ENCODE measurements at places on chromosomes 1 and 21.
A peak's percentile ranks its signal among the peaks of the same experiment; 100 is the strongest.

DNA sequence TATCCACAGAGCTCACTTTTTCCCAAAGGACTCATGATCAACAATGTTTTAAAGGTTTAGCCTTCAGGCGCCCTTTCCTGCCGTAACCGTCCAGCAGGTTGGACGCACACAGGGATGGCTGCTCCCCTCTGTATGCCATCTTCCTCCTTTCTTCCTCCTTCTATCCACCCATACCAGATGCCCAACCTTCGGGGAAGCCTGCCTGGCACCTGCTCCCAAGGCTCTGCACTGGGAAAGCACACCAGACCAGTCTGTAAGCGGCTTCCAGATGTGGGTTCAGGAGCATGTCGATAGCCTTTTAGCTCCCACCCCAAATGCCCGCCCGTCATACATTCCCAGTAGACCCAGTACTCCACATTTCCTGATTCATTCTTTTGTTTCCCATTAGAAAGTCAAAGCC, 52.9 kb downstream of the STUM start:
- no peak for DNase-seq

DNA sequence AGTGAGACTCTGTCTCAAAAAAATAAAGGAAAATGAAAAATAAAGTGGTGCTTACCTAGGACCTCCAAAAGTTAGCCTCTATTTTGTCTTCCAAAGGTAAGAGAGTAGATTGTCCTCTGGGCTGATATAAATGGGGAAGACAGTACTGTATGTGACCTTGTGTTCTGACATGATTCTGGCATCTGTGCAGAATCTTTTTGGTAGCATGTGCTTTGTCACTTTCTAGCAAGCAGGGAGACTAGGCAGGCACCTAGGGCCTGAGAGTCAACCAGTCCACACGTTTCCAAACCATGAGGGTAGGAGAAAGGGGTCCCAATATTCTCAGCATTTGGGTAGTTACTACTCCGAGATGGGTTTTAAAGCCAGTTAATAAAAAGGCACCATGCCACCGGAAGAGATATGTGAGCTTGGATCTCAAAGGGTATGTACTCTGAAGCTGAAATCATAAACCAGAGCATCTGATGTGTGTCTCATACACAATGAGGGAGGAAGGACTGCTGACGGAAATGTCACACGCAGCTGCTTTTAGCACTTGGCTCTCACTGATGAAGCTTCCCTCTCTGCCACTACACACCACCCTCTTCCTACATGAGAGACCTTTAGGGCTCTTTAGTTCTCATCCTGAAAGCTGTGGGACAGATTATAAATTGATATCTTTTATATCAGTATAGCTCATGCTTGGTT, 27.0 kb upstream of the SLC16A1 start:
- DNase-seq, result no peak

DNA sequence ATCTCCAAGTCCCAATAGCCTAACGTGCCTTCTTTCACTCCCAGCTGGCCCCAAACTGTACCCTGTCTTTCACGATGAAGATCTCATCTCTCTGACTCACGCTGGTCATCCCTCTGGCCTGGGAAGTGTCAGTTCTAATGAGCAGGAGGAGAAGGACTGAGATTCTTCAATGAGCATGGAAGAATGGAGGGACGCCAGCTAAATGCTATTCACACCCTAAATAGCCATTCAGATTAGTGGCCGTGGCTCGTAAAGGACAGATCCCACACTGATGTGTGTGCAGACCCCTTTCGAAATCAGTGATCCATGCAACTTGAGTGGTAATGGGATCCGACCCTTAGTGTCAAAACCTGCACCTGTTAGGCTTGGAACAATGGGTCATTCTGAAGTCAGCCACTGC, 75.9 kb upstream of the SMYD2 start:
- no peak for DNase-seq

GRCh38 chr21:38675182-38675824, 130.4 kb upstream of the ETS2 start:
- no peak for DNase-seq

DNA sequence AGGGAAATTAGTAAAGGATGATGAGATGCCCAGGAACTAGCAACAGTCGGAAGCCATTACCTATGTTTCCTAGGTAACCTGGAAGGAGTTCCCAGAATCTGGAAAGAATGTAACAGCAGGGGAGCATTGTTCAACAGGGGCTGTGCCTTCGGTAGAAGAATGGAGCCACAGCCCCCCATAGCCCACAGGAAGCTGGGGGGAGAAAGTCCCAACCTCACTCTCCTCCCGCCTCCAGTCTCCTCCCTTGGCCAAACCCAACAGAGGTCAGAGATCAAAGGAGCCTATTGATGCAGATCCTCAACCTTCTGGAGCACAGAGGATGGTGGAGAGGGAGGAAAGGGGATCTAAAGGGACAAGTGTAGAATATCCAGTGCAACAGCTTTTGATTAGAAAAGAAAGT, 131.5 kb upstream of the SLC44A3 start:
- DNase-seq, result no peak

DNA sequence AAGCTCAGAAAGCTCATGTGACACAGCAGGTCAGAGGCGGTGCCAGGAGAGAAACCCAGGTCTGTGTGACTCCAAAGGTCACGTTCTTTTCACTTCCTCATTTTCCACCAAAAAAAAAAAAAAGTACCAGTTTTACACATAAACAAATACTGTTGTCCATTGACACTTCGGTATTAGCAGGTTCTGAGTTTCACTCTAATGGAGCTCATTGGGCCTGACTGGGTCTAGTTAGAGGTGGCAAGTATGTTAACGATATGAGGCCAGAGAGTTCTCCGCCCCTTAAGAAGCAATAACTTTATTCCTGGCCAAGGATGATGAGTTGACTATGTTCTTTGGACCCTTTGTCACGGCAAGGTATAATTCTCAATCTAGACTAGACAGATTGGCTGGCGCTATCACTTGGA, 30.0 kb upstream of the SDE2 start:
- DNase-seq, result peak; percentile 41

- no peak for DNase-seq
Measured at GRCh38 chr1:199205740-199206441, 567.1 kb downstream of the PTPRC start.

DNA sequence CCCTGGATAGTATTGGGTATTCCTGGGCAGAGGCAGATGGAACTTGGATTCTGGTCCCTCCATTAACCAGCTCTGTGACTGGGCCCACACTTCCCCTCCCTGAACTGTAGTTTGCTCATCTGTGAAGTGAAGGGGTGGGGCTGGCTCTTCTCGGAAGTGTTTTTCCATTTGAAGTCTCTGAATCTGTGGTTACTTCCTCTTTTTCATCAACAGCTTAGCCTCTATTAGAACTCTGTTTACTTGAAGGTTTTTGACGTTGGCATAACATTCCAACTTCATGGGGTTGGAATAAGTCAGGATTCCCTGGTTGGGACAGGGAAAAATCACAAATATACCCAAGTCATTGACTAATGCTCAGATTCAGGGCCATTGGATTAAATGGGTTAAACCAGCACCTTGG, 3.6 kb downstream of the KIAA0040 start:
- DNase-seq, result no peak

DNA sequence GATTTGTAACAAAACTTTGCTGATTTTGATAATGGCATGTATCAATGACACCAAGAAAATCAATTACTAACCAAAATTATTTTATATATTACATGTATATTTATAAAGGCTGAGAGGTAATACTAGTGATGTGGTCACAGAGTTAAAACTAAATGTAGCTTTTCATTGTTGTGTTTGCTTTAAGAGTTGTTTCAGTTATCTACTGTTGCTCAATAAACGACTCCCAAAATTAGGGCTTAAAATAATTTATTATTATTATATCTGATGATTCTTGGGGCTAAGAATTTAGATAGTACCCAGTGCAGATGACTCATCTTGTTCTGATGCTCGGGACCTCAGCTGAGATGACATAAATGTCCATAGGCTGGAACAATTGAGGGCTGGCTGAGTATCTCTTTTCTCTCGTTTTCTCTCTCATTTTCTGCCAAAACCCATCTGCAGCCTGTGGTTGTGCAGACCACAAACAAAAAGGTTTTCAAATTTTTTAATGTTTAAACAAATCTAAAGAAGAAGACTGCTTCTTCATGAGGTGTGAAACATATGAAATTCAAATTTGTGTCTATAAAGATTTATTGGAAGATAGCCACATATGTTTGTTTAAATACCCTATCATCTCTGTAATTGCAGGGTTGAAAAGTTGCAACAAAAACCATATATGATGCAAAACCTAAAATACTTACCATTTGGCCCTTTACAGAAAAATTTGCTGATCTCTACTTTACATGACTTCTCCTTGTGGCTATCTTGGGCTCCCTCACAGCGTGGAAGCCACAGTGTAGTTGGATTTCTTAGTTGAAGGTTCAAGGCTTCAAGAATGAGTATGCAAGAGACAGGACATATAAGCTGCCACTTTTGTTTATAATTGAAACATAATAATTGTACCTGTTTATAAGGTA, 14.8 kb upstream of the PTPRC start:
- DNase-seq, result no peak

- peak; percentile 89 for DNase-seq
Measured at GRCh38 chr1:83901547-83902155, 97.3 kb downstream of the TTLL7 start.

DNA sequence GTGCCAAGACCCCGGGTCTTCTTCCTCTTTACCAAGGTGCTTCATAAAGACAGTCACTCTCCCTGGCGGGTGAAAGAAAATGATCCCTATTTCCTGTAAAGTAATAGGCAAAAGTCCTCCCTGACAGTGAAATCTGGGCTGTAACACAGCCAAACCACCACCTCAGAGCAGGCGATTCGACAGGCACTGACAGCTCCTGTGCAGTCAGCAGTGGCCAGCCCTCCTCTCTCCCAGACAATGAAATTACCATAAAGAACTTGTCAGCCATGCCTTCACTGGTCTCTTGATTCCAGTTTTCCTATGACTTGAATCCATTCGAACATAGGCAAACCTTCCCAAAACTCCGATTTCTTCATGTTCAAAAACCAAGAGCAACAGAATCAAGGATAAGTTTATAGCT, 492.2 kb upstream of the DAB1 start:
- no peak for DNase-seq

- no peak for DNase-seq
Measured at GRCh38 chr1:78297836-78298235, 192.9 kb upstream of the PTGFR start.

DNA sequence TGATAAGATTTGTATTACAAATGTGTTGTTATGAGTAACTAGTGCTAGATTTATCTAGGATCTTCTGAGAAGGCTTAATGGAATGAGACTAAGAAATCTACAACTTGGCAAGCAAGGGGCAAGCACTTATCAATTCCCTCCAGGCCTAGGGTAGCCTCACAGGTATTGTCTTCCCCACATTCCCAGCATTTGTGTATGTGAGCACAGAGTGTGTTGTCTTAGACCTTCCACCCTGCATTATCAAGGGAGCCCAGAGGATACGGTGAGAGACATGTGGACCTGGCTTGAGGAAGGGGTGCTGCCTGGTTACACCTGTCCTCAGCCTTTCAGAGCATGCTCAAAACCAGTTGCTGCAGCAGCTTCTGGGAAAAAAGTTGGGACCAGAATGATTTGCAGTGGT, 327.2 kb downstream of the MRPL39 start:
- no peak for DNase-seq

DNA sequence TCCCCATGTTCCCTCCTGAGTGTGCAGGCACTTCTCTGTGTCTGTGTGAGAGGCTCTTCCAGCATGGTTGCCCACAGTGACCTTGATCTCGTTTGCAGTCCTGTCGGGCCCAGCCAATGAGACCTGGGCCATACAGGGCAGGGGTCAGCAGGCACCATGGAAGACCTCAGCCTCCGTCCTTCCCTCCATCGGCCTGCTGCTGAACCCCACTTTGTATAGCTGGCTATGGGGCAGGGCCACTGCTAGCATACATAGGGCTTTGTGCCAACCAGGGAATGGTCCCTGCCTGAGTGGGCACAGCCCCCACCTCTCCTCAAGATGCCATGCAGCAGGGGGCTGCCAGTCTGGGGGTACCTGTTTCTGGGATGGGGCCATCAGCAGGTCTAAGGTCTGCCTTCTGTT, 3.8 kb downstream of the C1orf35 start:
- no peak for DNase-seq

DNA sequence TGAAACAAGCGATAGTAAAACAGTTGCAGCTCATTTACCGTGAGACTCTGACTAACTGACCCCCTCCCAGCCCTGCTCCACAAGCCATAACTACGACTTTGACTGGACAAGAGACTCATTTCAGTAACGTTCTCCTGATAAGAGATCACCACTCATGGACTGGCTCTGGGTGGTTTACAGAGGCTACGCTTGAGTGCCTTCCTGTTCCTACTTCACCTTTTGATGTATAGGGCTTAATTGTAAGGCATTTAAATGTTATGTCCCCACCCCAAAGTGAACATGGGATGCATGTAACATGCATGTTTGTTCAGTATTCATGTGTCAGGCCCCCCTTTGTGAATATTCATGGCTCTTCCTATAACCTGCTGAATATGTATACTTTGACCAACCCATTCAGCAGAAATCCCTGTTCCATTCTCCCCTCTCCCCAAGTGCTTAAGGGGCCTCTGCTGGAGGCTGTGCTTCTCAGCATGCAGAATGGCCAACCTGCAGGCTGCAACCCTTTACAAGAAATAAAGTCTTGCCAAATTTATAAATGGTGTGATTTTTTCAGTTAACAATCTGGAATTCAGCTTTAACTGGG, 50.7 kb upstream of the SPOCD1 start:
- no peak for DNase-seq

DNA sequence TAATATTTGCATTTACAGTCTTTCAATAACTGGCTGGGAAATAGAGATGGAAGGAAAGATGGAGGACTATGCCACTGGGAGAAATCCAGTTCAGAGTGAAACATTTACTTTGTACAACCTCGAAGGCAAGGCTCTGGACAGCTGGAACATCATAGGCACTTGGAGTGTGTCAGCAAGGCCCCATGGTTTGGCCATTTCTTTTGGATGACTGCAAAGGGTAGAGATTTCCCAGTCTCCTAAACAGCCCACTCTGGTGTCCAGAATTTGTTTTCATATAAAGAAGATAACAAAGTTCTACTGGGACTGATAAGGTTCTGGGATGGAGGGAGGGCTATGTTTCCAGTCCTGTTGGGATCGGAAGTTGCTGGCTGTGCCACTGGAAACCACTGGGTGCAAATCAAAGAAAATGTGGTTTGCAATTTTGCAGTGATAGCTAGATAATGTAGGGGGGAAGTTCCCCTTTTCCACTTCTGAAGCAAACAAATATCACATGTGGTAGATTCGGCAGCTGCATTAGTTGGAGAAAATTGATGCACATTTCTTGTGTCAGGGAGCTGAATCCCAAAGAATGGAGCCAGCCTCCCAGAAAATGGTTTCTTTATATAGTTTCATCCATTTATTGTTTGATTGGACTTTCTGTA, 16.2 kb downstream of the KCND3 start:
- no peak for DNase-seq

- no peak for DNase-seq
Measured at GRCh38 chr21:28317177-28317950, 675.3 kb downstream of the LTN1 start.

Measured in stomach (tissue), 19 donors.